ENCODE measurements at places on chromosomes 2 and 18.

DNA sequence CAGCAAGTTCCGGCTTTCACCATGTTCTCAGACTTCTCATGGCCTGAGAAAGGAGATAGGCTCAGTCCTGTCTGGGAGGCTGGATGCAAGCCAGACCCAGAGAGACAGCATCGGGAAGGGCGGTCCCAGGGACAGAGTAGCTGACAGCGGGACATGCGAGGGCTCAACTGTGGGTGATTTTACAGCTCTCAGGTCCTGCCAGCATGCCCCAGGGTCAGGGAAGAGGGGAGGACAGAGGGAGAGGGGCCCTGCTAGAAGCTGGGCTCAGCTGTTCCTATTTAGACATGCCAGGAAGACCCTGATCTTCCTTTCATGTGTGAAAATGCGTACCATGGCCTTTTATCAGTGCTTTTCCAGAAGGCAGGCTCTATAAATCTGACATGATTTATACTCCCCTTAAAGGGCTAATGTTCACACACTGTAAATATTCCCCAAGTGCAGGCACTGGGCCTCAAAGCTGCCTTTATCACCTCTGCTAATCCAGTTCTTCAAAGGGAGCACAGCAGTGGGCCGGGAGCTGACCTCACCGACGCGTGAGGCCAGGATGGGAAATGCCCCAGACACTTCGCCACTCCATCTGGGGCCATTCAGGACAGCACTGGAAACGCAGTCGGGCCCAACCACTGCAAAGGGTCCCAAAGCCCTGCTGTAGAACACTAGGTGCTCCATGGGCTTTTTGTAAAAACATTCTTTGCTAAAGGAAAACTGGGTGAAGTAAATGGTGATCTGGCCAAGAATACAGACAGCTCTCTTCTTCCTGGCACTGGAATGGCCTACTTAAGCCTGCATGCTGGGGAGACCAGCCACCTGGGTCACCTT lies 96.1 kb upstream of the LMAN1 start:
- DNase-seq: no peak

GRCh38 chr2:139798391-139798790 lies 1018.2 kb upstream of the NXPH2 start:
- DNase-seq: no peak

GRCh38 chr2:225787497-225787896 lies 388.0 kb downstream of the NYAP2 start:
- no peak for DNase-seq

DNA sequence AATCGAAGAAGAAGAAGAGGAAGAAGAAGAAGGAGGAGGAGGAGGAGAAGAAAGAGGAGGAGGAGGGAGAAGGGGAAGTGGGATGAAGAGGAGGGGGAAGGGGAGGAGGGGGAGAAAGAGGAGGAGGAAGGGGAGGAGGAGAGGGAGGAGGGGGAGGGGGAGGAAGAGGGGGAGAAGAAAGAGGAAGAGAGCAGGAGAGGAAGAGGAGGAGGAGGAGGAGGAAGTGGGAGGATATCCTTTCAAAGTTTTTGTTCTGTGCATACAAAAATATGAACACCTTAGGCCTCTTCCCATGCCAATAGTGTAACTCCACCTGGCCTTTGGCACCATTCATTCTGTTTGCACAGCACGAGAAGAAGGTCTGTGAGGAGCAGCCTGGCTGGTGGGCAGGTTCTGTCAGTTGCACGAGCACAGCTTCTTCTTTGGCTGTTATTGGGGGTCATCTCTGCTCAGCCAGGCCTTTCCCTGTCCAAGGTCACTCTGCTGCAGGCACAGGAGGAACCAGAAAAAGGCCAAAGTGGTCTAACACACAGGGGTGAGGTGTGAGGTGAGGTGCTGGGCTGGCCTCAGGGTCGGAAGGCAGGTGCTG lies 25.8 kb upstream of the PLB1 start:
- DNase-seq: no peak

- DNase-seq: peak; percentile 74
These were observed 921 bp downstream of the VAPA start for GRCh38 chr18:9914584-9915290.

- peak; percentile 54 for DNase-seq
These were observed 22.4 kb downstream of the CYP27C1 start for GRCh38 chr2:127197475-127198385.

DNA sequence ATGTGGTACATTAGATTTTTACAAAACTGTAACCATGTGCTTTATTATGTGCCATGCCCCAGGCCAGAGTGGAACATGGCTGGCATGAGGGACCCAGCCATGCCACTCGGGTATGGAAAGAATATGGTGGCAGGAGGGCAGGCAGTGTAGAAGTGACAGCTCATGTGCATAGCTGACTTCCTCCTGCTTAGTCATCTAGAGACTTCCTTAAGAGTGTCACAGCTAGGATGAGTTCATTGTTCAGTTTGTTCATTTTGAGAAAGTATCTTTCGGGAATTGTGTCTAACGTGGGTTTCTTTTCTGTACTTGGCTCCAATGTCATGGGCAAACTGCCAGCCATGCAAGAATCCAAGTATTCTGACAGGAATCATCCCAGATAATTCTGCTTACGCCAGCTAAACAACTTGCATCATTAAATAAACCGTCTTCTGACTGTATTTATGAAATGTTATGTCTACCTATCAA lies 94.3 kb upstream of the ITGB6 start:
- peak; percentile 87 for DNase-seq

DNA sequence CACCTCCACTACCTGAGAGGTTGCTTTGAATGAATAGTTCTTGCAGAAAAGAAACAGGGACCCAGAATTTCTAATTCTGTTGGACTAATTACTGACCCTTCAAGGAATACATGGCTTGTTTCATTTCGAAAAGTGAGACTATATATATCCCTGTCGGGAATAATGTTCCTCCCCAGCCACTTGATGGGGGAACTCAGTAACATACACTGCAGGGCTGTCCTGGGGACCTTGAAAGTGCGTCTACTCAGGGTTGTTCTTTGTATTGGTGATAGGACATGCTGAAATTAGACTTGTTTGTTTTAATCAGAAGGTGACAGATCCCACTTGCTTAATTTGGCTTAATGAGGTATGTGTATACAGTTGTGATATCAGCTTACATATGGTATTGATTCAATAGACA lies 25.5 kb downstream of the MGAT5 start:
- no peak for DNase-seq

- DNase-seq: no peak
These were observed 67.3 kb downstream of the SH3RF3 start for GRCh38 chr2:109196081-109196875.

DNA sequence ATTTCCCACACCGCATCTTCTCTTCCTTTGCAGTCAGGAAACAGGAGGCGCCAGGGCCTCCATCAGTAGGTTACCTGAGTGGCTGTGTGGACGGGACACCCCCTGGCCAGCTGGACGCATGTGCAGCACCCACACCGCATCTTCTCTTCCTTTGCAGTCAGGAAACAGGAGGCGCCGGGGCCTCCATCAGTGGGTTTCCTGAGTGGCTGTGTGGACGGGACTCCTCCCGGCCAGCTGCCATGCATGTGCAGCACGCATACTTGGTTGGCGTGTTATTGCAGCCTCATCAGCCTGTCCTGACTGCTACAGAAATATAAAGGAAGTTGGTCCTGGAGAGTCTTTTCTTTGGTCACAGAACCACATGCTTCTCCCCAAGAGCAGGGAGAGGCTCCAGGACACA lies 74.6 kb downstream of the DCDC2C start:
- DNase-seq: no peak

- DNase-seq: no peak
These were observed 12.6 kb downstream of the MFSD2B start for GRCh38 chr2:24022324-24022974.

DNA sequence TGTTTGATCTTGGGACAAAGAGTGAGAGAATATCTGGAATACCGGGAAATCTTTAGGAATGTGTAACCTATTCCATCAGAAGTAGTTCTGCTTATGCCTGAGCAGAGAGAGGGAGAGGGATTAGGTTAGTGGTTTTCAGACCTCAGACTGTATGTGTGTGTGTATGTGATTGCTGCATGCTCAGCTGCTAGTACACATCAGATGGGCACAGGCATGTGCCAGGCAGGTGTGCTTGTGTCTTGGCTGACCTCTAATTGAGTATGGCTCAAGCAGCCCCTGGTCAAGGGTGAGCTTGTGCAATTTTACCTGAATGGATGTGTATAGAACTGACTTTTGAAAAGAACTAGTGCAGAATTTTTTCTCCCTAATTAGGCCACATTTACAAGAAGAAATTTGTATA lies 91.2 kb downstream of the INSIG2 start:
- DNase-seq: no peak

- DNase-seq: no peak
These were observed 114.6 kb downstream of the MYO5B start for GRCh38 chr18:50080316-50080715.

DNA sequence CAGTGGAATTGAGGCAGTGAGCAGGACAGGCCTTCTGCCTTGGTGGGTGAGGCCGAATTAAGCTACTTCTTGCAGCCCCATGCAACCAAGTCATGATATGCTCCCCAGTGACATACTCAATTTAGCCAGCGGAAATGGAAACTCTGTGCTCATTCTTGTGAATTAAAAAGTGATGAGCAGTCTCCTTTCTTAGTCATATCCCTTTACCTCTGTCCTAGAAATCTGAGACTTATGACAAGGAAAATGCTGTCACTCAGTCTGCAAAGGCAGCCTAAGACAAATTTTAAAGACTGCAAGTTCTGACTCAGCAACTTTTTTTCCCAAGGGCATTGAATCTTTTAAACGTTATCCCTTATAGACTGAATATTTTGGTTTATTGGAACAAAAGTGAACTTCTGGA lies 218.2 kb downstream of the SH3BP4 start:
- DNase-seq: peak; percentile 64

DNA sequence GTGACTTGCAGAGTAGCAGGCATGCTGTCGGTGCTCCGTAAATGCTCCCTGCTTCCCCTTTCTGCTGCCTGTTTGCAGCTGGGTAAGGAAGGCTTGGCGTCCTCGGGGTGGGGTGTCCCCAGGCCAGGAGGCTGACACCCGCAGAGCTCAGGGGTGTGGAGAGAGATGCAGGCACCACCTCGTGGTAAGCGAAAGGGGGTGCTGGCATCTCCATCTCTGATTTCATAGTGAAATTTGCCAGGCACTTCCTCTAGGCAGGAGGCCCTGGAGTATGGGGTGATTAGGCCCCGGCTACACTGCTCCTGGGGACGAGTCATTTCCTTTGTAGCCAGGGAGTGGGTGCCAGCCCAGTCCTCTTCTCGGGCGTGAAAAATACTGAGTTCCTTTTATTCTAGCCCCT lies 160.4 kb downstream of the KLHL29 start:
- DNase-seq: peak; percentile 34

DNA sequence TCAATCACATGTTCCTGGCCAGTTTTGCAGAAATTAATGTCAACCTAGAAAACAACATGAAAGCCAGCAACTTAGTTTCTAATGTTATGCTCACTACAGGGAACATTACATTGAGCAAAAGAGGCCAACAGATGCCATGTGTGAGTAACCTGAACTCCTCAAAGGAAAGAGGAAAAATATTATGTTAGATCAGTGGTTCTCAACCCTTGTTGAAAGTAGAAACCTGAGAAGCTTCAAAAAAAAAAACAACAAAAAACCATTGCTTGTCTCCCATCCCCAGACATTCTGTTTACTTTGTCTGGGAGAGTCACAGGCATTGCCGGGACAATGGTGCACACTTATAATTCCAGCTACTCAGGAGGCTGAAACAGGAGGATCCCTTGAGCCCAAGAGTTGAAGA lies 57.7 kb downstream of the METTL4 start:
- DNase-seq: no peak

GRCh38 chr2:136527560-136527959 lies 237.8 kb upstream of the THSD7B start:
- DNase-seq: no peak

GRCh38 chr2:3595985-3596384 lies 1.1 kb downstream of the COLEC11 start:
- no peak for DNase-seq

DNA sequence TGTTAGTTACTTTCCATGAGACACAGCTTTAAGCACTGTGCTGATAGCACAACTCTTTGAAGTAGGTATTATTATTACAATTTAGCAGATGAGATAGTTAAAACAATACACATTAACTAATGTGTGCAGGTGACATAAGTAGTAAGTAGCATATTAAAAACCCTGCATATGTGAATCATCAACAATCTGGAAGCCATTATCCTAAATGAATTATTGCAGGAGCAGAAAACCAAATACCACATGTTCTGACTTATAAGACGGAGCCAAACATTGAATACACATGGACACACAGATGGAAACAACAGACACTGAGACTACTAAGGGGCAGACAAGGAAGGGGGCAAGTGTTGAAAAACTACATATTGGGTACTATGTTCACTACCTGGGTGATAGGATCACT lies 300.3 kb upstream of the GULP1 start:
- peak; percentile 44 for DNase-seq

GRCh38 chr2:200787351-200788120 lies 24.2 kb upstream of the BZW1 start:
- DNase-seq: peak; percentile 81

GRCh38 chr2:168742258-168742932 lies 60.0 kb upstream of the NOSTRIN start:
- no peak for DNase-seq

DNA sequence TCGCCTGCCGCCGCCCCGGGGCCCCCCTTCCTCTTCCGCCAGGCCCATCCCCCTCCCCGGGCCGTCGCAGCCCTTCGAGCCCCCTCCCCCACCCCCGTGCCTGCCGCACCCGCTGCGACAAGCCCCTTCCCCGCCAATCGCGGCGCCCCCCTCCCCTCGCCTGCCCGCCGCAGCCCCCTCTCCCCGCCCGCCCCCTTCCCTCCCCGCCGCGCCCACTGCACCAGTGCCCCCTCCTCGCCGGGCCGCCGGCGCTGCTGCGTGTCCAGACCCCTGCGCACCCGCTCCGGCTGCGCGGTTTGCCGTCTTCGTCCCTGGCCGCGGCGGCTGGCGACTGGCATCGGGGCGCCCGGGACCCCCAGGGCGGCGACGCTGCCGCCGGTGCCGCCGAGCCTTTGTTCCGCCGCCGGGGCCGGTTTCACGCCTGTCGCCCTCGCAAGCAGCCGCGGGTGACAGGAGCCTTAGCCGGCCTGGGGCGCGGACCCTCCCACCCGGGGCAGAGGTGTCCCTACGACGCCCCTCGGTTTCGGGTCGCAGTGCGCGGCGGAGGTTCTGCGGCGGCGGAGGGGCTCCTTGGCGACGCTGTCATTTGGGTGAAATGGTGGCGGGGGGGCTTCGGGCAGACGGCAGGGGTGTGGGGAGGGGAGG lies 18.1 kb downstream of the GPC1 start:
- DNase-seq: no peak

DNA sequence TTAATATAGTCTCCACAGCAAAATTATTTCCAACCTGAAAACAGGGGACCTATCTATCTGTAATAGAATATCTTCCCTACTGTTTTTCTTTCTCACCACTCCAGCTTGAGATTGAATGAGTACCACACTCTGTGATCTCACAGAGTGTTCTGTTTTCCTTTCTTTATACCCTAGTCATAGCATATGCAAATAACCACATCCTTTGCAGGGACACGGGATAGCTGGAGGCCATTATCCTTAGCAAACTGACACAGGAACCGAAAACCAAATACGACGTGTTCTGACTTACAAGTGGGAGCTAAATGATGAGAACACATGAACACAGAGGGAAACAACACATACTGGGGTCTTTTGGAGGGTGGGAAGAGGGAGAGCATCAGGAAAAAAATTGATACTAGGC lies 224.7 kb downstream of the SLC8A1 start:
- DNase-seq: no peak

All from AG10803 (cell line).